Activated CD4-positive, alpha-beta T cell treated with anti-CD3 and anti-CD28 coated beads, Interleukin-2, Interleukin-4, amounts not matched to agents 100 ng/mL and 50 ng/mL, durations not matched to agents 16 hours and 8 hours (primary cell): ENCODE measurements at places on chromosomes 7 and 10.

- no peak for DNase-seq
Measured at GRCh38 chr10:131180740-131181415, 130.6 kb downstream of the TCERG1L start.

GRCh38 chr10:72392571-72392970, 37.9 kb upstream of the DNAJB12 start:
- no peak for DNase-seq

DNA sequence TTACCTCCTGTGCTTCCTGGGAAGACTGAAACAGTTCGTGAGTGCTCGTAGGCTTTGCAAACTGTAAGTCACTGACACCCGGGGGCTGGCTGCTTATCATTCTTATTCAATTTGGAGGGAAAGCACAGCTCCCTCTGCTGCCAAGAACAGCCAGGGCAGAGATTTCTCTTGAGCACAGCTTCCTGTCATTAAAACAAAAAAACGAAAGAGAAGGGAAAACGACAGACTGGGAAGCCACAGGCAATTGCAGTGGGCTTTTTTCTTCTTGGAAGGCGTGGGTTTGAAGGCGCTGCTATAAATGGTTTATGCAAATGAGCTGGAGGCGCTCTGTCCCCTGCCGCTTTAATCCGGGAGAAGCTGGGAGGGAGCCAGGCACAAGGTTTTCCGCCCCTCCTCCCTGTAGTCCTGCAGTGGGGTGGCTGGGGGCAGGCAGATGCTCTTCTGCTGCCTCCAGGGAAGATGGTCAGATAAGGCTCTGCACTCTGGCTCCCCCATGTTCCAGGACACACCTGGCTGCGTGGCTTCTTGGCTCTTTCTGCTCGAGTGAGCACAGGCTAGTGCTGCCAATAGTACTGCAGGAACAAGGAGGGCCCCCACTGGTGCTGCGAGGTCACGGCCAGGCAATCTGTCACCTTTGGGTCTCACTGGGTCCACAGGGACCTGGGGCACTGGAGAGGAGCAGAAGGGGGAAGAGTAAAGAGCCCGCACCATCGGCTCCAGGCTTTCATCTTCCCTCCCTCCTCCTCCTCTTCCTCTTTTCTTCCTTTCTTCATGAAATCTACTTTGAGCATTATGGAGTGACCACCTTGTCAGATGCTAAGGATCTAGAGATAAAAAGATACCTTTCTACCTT, 49.5 kb downstream of the NEURL1 start:
- DNase-seq: peak; percentile 37

GRCh38 chr7:68321076-68321639, 1277.1 kb upstream of the AUTS2 start:
- no peak for DNase-seq

- DNase-seq: no peak
Measured at GRCh38 chr10:126565441-126565840, 105.1 kb downstream of the C10orf90 start.

DNA sequence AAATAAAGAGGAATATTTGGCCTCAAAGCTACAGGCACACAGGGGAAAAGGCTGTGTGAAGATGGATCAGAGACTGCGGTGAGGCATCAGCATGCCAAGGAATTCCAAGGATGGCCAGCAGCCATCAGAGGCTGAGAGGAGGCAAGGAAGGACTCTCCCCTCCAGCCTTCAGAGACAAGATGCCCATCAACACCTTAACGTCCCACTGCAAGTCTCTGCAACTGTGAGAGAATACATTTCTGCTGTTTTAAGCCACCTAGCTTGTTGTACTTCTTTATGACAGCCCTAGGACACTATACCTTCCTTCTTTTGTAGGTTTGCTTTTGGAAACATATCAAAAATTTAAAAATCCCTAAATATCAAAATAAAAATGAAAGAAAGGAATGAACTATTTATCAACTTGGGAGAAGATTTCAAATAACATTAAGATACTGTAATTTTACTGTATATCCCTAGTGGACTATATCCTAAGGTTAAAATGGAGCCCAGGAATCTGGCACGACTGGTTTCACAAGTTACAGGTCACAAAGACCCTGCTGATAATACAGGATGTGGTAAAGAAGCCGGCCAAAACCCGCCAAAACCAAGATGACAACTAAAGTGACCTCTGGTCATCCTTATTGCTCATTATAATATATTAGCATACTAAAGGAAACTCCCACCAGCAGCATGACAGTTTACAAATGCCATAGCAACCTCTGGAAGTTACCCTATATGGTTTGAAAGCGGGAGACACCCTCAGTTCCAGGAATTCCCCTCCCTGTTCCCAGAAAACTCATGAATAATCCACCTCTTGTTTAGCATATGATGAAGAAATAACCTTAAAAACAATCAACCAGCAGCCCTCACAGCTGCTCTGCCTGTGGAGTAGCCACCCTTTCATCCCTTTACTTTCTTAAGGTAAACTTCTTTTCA, 185.2 kb downstream of the AVL9 start:
- DNase-seq: no peak
